ENCODE measurements at places on chromosomes 4 and X. TPM values are rescaled to one million over a fixed set of nuclear protein-coding genes. Genes with fewer than 3 reads are reported as not detected.

GRCh38 chr4:93018243-93018642 lies 714.5 kb downstream of the GRID2 start:
- H3K4me3 ChIP-seq: no peak overlapping the region
- H3K36me3 ChIP-seq: no peaks in the 10 kb centered on the region
- H3K27me3 ChIP-seq: no peaks in the 10 kb centered on the region

DNA sequence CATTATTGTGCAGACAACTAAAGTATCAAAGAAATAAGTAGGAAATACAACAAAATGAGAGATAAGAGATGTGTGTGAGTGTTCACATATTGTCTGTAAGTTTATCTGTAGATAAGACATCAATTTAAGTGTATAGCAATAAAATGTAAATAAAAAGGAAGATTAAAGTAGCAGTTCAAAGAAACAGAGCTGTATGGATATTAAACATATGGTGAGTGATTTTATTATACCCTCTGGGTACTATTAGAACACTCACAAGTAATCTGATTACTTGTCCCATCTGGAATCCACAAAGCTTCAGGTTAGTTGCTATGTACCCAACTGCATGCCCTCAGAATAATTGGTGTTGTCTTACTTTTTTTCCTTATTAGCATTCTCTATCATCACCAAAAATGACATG lies 747.9 kb upstream of the ADGRL3 start:
- H3K27me3 ChIP-seq: no peaks in the 10 kb centered on the region
- no peak overlapping the region for H3K27ac ChIP-seq
- no peaks in the 10 kb centered on the region for H3K4me1 ChIP-seq
- no peaks in the 10 kb centered on the region for H3K36me3 ChIP-seq

DNA sequence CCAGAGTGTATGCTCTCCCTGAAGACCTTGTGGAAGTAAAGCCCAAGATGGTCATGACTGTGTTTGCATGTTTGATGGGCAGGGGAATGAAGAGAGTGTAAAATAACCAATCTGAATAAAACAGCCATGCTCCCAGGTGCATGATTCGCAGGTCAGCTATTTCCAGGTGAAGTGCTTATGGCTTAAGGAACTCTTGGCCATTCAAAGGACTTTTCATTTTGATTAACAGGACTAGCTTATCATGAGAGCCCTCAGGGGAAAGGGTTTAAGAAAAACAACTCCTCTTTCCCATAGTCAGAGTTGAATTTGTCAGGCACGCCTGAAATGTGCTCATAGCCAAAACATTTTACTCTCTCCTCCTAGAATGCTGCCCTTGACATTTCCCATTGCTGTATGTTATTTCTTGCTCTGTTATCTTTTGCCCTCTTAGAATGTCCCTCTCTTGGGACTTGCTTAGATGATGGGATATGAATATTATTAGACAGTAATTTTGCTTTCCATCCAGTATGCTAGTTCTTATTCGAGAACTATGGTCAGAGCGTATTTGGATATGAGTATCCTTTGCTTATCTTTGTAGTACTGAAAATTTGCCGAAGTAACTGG lies 88.6 kb downstream of the PLS3 start:
- no peaks in the 10 kb centered on the region for H3K27me3 ChIP-seq
- H3K27ac ChIP-seq: no peak overlapping the region
- no peaks in the 10 kb centered on the region for H3K36me3 ChIP-seq
- DNase-seq: no peak
- H3K4me3 ChIP-seq: no peak overlapping the region

GRCh38 chr4:41814565-41814964 lies 66.0 kb upstream of the PHOX2B start:
- H3K4me1 ChIP-seq: no peaks in the 10 kb centered on the region
- no peak overlapping the region for H3K4me3 ChIP-seq
- H3K27me3 ChIP-seq: peaks cover 3% of the 10 kb centered on the region

Gene ZC4H2
- total RNA-seq: 17.3 TPM

DNA sequence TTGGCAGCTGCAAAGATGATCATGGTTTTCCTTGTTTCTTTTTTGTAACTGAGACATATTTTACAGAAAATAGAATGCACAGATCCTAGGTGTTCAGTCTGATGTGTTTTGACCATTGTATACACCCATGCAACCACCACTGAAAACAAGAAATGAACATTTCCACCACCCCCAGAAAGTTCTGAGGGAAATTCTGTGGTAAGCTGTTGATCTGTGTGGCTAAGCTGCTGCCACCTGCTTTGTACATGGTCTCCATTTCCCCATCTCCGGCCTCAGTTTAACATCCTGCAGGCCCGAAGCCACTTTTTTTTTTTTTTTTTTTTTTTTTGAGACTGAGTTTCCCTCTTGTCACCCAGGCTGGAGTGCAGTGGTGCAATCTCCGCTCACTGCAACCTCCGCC lies 65.3 kb downstream of the NYX start:
- peak overlapping the region; percentile 43 for H3K27ac ChIP-seq
- peak overlapping the region; percentile 55 for H3K4me3 ChIP-seq
- no peak for DNase-seq
- peaks cover 1% of the 10 kb centered on the region for H3K36me3 ChIP-seq
- H3K27me3 ChIP-seq: no peaks in the 10 kb centered on the region

Gene IQCM
- total RNA-seq: not detected
